H1 (cell line): ENCODE measurements at places on chromosomes 7 and 10. TPM values are rescaled to one million over a fixed set of nuclear protein-coding genes. Genes with fewer than 3 reads are reported as not detected.

The C10orf71 gene
- total RNA-seq, result not detected in 2 replicates

The CALU gene
- total RNA-seq, result 169 and 170 TPM in 2 replicates

The PON1 gene
- not detected in 2 replicates for total RNA-seq

The PFKP gene
- 128 TPM in 2 replicates for total RNA-seq

The NRP1 gene
- total RNA-seq, result 2.1 TPM in 2 replicates

The FKBP9 gene
- total RNA-seq, result 9.9 and 10.1 TPM in 2 replicates

DNA sequence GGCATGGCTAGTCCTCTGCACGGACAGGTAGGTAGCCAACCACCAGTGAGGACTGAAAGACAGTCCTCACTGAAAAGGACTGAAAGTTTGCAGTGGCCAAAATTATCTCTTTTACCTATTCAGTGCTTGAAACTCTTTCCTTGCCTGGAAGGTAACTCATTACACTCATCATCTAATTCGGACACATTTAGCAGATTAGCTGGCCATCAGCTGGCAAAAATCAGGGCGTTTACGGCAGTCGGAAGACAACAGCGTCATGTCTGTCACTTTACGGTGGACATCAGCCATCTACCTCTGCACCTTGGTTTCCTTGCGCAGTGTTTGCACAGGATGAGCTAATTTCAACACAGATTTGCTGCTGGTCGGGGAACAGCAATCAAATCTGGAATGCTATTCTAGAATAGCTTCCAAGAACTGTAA is 740 bp downstream of the ANXA7 start:
- no peaks in the 10 kb centered on the region for H3K27me3 ChIP-seq
- H3K4me1 ChIP-seq, result peaks cover 2% of the 10 kb centered on the region; the same call in 1 of the 2 replicates

GRCh38 chr10:115657161-115657860 is 564.1 kb downstream of the ATRNL1 start:
- H3K27me3 ChIP-seq, result no peaks in the 10 kb centered on the region
- no peak for DNase-seq
- no peak overlapping the region for H3K4me3 ChIP-seq
- no peaks in the 10 kb centered on the region for H3K36me3 ChIP-seq

DNA sequence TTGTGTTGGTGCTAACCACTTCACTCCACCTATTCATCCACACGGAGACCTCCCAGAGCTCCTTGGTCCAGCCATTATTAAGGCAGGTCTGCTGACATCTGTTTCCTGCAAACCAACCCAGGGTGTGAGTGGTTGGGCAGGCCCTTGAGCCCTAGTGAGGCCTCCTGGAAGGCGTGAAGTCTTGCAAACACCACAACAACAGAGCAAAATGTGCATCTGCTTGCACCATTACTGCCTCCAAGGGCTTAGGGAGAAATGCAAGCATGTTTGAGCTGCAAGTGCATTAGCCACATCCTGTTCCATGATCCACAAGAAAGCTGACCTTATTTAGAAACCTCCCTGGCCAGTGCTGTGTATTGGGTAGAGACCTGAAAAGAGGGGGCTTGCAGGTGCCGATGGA is 325.5 kb downstream of the GRID1 start:
- no peak overlapping the region for H3K4me3 ChIP-seq
- H3K27ac ChIP-seq, result no peak overlapping the region
- no peaks in the 10 kb centered on the region for H3K27me3 ChIP-seq
- no peaks in the 10 kb centered on the region for H3K36me3 ChIP-seq
- no peak for DNase-seq

GRCh38 chr10:1366322-1366691 is 310.1 kb downstream of the WDR37 start:
- no peak overlapping the region for H3K27ac ChIP-seq
- no peaks in the 10 kb centered on the region for H3K36me3 ChIP-seq
- H3K4me3 ChIP-seq, result no peak overlapping the region
- peaks cover 6% of the 10 kb centered on the region for H3K4me1 ChIP-seq
- DNase-seq, result no peak

GRCh38 chr10:80429521-80429973 is 21.2 kb downstream of the PRXL2A start:
- H3K4me3 ChIP-seq, result no peak overlapping the region
- H3K36me3 ChIP-seq, result peaks cover 23% of the 10 kb centered on the region
- H3K4me1 ChIP-seq, result no peaks in the 10 kb centered on the region
- no peak overlapping the region for H3K27ac ChIP-seq
- DNase-seq, result no peak

DNA sequence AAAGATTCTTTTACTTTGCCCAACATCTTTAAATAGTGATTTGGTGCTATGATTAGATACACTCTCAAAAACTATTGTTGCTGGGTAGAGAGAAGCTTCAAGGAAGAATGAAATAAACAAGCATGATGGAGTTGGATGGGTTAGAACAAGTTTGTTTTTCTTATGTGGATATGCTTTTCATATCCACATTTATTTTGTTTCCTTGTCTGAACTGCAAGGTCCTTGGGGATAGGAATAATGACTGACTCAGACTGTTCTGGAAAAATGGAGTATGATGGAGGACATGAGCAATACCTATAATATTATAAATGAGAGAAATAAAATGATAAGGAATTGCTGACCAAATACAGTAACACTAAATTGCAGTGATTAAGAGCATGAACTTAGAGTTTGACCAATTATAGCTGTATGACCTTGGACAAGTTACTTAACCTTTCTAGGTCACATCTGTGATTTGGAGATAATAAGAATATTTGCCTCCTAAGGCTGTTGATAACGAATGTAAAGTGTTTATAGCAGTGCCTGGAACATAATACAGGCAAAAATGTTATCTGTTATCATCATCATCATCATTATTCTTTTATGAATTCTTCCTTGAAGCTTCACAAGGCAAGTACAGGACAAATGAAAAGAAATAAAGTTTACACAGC is 847.5 kb downstream of the LRMDA start:
- H3K36me3 ChIP-seq, result no peaks in the 10 kb centered on the region
- H3K27ac ChIP-seq, result no peak overlapping the region
- no peak overlapping the region for H3K4me3 ChIP-seq
- H3K27me3 ChIP-seq, result no peaks in the 10 kb centered on the region
- H3K4me1 ChIP-seq, result no peaks in the 10 kb centered on the region

- H3K27me3 ChIP-seq, result no peaks in the 10 kb centered on the region
- H3K27ac ChIP-seq, result no peak overlapping the region
- no peaks in the 10 kb centered on the region for H3K36me3 ChIP-seq
- H3K4me3 ChIP-seq, result no peak overlapping the region
These were observed 16.4 kb downstream of the ZNF488 start for GRCh38 chr10:47367646-47368045.

- no peak for DNase-seq
- H3K36me3 ChIP-seq, result no peaks in the 10 kb centered on the region
- peaks cover 3% of the 10 kb centered on the region; the same call in 1 of the 2 replicates for H3K4me1 ChIP-seq
These were observed 163.2 kb upstream of the GPR26 start for GRCh38 chr10:123502983-123503382.
